ENCODE measurements at places on chromosomes 1 and 21. TPM values are rescaled to one million over a fixed set of nuclear protein-coding genes. Genes with fewer than 3 reads are reported as not detected.

TNNI3K gene
- total RNA-seq = not detected

ISG20L2 gene
- total RNA-seq = 56.3 TPM

AKR7A3 gene
- total RNA-seq = 0.37 TPM

- no peak for DNase-seq
These were observed 24.3 kb upstream of the PLEKHG5 start for GRCh38 chr1:6515771-6516170.

DNA sequence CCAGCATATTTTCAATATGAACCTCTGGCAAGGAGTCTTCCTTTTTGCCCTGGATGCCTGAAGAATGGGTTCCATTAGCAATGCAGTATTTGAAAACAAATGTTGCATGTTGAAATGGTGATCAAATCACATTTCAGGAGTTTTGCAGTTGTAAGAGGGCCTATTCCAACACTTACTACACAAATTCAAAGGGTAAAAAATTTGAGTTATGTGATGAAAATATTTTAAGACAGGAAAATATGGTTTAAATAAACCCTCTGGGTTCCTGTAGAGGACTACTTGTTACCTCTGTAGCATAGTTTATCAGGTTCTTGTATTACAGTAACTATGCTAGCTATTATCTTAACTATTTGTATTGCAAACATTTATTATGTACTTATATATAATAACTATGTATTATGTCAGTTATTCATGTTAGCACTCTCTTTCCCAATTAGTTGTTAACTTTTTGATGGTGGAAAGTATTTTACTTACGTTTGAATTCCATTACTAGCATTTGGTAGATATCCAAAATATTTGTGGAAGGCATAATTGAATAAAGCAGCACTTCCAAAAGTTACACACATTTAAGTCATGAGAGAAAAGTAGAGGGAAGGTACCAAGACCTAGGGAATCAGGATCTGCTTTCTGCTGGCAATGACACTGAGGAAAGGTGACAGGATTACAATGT is 312.9 kb downstream of the GRIK1 start:
- DNase-seq = no peak

GRCh38 chr1:59604191-59604590 is 210.6 kb upstream of the HOOK1 start:
- DNase-seq = no peak

CYP4B1 gene
- not detected for total RNA-seq

- DNase-seq = no peak
These were observed 122.7 kb downstream of the HMGB4 start for GRCh38 chr1:33986390-33987095.

- DNase-seq = no peak
These were observed 282.7 kb downstream of the KIF26B start for GRCh38 chr1:245437369-245438062.

SPATA46 gene
- total RNA-seq = not detected

DNA sequence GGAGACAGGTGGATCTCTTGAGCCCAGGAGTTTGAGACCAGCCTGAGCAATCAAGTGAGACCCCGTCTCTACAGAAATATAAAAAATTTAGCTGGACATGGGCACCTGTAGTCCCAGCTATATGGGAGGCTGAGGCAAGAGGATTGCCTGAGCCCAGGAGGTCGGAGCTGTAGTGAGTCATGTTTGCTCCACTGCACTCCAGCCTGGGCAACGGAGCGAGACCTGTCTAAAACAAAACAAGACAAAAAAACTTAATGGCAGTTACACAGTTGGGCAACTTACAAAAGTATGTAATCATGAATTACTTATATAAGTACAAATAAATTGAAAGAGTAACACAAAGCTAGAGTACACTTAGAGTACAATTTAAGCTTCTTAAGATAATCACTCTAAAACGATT is 25.2 kb downstream of the RC3H1 start:
- no peak for DNase-seq
